BE2C (cell line): ENCODE measurements at places on chromosomes 1 and 21.

DNA sequence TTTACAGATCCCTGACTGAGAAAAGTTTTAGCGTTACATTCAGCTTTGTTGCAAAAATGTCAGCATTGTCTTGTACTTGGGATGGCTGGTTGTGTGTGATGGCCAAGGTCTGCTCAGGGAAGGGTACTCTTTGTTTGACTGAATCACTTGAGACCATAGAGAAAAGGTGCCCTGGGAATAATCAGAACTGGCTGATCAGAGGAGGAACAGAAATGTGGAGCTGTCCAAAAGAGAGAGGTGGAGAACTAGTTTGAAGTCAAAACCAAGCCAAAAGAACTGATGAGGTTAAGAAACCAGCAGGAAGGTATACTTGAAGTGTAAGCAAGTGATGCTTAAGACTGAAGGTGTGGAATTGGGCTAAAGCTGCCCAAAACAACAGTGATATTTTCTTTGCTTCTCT is 107.6 kb upstream of the LYPLAL1 start:
- DNase-seq, result no peak

- DNase-seq, result no peak
Measured at GRCh38 chr1:84884671-84885389, 8.2 kb downstream of the LPAR3 start.

DNA sequence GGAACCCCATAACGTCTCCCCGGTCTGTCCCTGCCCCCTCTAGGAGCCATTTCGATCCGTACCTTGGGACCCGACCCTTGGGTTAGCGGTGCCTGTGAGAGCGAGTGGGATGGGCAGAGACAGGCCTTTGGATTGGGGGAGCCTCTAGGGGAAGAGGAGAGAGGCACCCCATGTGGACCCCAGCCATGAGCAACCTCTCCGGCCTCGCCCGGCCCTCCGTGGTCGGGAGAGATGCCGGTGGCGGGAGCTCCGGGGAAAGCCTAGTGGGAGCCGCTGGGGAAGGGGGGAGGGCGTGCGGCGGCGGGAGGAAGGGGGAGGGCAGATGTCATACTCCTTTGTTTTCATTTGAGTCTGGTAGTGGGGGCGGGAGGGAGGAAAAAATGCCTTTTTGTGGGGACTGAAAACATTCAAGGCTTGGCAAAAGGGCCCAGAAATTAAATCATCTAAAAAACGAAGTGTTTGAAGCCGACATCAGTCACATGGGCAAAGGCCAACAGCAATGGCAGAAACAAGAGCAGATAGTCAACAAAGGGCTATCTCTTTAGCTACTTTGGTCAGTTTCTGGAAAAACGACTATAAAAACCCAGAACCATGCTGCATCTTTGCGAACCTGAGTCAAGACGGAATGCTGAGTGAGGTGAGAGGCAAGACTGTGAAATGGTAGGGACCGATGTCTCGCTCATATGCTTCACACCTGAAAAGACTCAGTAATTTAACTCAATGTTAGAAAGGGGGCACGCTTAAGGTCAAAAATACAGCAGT is 758 bp downstream of the PTBP2 start:
- DNase-seq, result peak; percentile 73

DNA sequence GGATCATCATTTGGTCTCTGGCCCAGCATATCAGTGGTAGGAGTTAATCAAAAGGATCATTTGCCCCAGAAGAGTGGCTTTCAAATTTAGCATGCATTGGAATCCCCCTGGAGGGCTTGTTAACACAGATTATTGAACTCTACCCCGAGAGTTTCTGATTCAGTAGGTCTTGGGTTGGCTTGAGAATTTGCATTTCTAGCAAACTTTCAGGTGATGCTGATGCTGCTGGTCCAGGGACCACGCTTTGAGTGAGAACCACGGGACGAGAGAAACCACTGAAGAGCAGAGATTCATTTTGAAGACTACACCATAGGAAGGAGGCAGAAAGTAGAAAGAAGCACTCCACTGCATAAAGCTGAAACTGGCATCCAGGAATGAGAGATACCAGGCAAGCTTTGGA is 81.3 kb upstream of the DUSP10 start:
- DNase-seq, result no peak

- DNase-seq, result no peak
Measured at GRCh38 chr1:9505143-9505542, 34.1 kb upstream of the SLC25A33 start.

DNA sequence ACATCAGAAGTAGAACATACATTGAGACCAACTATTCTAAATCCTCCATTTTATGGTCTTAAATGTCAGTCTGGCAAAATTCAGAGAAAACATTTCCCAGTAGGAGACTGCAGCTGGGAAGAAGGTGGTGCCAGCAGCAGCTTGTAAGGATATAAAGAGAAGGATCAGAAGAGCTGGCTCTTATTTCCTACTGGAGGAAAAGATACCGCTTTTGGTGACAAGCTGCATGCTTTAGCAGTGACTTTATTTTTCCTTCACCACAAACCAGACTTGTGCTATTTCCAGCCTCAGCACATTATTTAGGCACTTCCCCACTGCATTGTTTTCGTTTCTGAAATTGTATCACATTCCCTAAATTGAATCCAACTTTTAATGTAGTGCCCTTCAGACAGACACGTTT is 28.4 kb downstream of the RNF11 start:
- DNase-seq, result no peak

- no peak for DNase-seq
Measured at GRCh38 chr1:119485201-119485600, 21.8 kb upstream of the HSD3B1 start.

DNA sequence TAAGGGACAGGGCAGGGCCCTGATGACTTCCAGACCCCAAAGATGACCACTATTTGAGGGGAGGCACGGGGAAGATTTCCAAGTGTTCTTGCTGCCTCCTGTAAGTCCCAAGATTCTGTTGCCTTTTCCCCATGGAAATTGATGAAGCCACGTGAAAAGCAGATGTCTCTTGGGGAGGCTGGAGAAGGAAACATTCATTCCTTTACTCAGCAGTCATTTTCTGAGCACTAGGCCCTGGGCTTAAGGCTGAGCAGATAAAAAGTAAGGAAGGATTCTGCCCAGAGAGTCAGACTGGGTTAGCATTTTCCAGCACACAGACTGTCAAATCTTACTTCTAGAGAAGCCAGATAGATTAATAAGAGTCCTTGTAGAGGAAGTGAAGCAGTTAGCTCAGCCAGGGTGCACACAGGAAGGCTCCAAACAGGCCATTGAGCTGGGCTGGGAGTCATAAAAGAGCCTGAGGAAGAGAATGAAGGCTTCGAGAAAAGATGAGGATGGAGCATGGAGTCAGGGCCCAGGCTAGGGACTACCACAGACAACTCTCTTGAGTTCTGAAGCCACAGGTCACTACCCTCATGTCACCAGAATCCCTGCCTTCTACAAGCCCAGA is 10.1 kb downstream of the EXTL1 start:
- DNase-seq, result no peak
